Left lung (tissue), 14 donors: ENCODE measurements at places on chromosomes 12 and 14. TPM values are rescaled to one million over a fixed set of nuclear protein-coding genes. Genes with fewer than 3 reads are reported as not detected.
A peak's percentile ranks its signal among the peaks of the same experiment; 100 is the strongest.

GRCh38 chr12:78340406-78340805 lies 509.7 kb downstream of the NAV3 start:
- no peak for DNase-seq

The TRMT5 gene
- polyA plus RNA-seq = 26.2 TPM

The ADAM21 gene
- 0.46 TPM for polyA plus RNA-seq

GRCh38 chr14:25252793-25253192 lies 202.8 kb upstream of the STXBP6 start:
- DNase-seq = no peak

The AGAP2 gene
- polyA plus RNA-seq = 0.57 TPM

- DNase-seq = no peak
Measured at GRCh38 chr14:67941456-67942018, 122.0 kb downstream of the RAD51B start.

GRCh38 chr12:127538316-127538715 lies 728.7 kb upstream of the TMEM132C start:
- no peak for DNase-seq

The CALM1 gene
- polyA plus RNA-seq = 645 TPM

DNA sequence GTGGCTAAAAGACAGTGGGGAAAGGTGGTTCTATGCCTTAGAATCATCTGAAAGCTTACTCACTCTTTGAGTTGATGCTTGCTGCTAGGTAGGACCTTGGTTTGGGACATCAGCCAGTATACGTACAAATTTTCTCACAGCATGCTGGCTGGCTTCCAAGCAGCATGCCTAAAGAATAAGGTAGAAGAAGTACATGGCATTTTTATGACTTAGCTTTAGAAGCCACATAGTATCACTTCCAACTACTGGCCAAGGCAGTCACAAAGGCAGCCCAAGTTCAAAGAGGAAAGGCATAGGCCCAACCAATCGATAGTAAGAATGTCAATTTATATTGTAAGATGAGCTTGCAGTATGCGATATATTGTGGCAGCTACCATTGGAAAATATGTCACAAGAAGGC lies 284.2 kb upstream of the CAND1 start:
- no peak for DNase-seq

DNA sequence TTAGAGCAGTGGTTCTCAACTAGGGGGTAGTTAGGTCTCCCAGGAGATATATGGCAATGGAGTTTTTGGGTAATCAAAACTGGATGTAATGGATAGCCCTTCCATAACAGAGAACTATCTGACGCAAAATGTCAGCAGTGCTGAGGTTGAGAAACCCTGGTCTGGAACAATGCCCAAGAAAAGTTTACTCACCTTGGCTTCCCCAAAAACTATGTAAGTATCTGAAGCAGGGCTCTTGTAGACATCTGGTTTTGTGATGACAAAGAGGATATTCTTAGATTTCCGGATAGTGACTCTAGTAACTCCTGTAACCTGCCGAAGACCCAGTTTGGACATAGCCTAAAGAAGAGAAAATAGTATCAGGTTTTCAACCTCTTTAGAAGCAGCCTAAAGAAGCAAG lies 11.8 kb downstream of the NACA start:
- DNase-seq = no peak

- peak; percentile 17 for DNase-seq
Measured at GRCh38 chr14:105929327-105930081, 403.1 kb downstream of the TMEM121 start.

DNA sequence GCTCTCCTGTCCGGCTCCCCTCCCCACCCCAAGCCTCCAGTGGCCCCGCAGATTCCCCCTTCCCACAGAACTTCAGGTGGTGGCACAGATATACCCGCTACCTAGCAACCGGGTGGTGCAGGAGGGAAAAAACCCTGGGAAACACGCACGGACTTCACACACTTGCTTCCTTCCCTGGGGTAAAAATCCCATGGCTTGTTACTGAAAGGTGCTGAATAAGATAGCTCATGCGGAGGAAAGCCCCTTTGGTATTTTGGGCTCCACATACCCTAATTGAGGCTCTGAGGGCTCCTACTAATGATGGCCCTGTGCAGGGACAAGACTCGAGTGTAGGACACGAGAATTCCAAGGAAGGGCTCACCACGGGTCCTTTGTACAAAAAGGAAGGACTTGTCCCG lies 869 bp upstream of the RIMBP2 start:
- DNase-seq = no peak

The NEUROD4 gene
- not detected for polyA plus RNA-seq

- no peak for DNase-seq
Measured at GRCh38 chr12:88299567-88300101, 157.5 kb downstream of the TMTC3 start.

DNA sequence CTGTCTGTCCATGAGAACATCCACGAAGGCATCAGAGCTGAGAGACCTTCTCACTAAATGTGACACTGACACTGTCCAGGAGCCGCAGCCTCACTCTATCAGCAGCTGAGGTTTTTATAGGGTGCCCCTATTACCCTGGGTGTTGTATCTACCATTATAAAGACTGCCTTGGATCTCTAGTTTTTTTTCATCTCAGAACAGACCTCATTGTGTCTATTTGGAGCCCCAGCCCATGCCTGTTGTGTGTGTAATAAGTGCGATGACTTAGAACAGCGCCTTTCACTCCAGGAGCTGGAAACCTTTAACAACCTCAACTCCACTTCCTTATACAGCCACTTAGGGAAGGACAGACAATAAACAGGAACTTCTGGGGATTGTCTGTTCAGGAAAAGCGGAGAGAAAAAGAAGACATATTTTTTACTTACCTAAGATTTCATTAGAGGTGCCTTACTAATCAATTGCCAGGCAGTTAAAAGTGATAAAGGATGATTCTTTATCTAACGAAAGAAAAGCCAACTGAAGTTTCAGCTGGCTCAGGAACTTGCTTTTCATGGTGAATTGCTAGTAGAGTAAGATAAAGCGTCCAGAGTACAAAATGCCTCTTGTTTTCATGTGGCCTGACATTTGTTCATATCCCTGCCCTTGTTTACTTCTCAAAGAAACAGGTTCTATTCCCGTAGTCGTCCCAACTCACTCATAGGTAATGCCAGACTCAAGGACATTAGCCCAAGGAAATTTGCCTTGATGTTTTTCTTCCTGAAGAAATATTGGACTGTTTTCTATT lies 420.6 kb downstream of the RAD51B start:
- no peak for DNase-seq

The RD3L gene
- 0.13 TPM for polyA plus RNA-seq

DNA sequence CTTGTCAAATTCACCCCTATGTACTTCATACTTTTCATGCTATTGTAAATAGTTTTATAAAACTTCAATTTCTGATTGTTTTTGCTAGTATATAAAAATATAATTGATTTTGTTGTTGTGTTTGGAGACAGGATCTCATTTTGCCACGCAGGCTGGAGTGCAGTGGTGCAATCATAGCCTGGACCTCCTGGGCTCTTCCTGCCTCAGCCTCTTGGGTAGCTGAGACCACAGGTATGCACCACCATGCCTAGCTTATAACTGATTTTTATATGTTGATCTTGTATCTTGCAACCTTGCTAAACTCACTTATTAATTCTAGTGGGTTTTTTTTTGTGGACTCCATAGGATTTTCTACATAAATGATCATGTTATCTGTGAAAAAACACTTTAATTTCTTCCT lies 23.5 kb downstream of the ATP5MC2 start:
- DNase-seq = no peak

DNA sequence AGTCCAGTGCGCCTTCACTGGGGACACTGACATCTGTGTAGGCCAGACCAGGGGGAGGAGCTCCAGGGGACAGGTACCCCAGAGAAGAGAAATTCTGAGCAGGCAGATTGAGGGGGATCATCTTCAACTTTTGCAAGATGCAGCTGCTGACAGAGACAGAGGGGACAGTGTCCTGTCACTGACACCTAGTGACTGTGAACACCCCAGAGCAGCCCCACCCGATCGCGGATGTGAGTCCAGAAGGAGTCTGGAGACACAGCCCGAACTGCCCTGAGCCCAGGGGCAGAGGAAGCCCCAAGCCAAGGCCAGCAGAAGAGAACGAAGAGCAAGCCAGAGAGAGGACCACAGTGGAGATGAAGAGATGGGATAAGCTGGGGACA lies 21.7 kb upstream of the LRTM2 start:
- no peak for DNase-seq

The EML5 gene
- 2.0 TPM for polyA plus RNA-seq

- DNase-seq = no peak
Measured at GRCh38 chr14:95191445-95192199, 34.3 kb upstream of the DICER1 start.

The CCDC60 gene
- polyA plus RNA-seq = 1.8 TPM

DNA sequence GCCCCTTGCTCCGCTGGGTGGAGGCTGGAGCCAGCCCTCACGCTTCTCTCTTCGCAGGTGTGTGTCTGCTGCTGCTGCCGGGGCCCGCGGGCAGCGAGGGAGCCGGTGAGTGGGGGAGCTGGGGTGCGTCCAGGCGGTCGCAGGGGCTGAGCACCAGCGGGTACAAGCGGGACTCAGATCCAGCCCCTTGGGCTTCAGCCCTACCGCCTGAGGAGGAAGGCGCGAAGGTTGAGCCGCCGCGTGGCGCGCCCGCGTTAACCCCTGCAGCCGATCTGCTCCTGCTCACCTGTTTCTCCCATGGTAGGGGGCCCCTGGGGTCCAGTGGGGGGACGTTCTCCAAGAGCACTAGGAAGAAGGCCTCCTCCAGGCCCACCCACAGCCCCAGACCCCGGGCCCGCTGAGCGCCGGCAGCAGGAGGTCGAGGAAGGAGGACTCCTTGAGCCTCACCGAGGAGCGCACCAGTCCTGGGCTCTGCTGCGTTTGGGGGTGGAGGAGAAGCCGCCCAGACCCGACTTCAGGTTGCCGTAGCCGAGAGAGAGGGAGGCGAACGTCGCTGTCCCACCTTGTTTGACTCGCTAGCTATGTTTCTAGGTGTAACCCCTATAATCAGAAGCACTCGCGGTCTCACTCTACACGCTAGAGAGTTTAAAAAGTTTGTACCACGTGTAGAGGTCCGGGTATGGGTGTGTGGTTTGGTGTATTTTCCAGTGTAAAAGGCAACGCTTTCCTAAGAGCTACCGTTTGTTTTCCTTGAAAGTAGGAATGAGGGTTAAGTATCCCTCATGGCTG lies 834 bp downstream of the COCH start:
- DNase-seq = no peak

DNA sequence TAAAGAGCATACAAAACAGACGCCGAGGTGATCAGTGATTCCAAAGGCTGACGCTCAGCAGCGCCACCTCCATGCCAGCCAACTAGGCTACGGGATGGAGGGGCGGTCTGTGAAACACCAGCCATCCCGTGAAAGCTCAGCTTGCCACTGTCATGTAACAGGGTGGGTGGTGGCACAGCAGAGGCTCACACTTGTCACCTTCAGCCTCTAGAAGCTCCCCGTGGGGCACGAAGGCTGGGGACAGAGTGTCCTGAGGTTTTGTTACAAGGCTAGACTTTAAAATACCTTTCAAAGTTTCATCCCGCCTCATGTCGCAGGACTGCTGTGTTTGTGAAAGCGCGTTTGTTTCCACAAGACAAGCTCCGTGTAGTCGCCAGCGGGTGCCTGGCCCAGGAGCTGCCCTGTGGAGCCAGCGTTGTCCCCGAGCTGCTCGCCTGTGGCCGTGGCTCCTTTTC lies 20.7 kb downstream of the XRCC3 start:
- DNase-seq = no peak

- no peak for DNase-seq
Measured at GRCh38 chr12:111419784-111420183, 14.1 kb downstream of the SH2B3 start.

GRCh38 chr12:48084841-48085460 lies 20.9 kb downstream of the SENP1 start:
- DNase-seq = no peak

DNA sequence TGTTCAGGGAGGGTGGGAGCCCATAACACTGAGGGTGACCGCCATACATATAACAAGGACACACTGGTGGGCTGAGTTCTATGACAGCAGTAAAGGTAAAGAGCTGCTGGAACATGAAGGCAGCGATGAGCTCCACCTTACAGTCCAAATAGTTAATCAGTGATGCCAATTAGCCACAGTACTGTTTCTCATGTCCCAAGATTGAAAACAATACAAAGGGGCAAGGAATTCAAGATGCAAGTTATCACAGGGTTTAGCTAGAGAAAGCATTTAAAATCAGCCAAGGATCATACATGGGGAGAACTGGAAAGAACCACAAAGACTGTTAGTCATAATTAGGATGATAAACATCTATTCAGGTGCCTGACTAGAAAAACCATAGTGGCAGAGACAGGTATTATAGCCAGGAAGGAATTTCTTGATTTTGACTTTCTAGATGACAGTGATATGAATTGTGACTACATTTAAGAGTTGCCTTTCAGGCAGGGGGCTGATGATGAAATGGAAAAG lies 221.2 kb downstream of the SLC2A13 start:
- DNase-seq = no peak

- no peak for DNase-seq
Measured at GRCh38 chr12:24954261-24954660, 5.4 kb upstream of the BCAT1 start.

GRCh38 chr12:118164798-118165486 lies 29.0 kb downstream of the PEBP1 start:
- DNase-seq = no peak

DNA sequence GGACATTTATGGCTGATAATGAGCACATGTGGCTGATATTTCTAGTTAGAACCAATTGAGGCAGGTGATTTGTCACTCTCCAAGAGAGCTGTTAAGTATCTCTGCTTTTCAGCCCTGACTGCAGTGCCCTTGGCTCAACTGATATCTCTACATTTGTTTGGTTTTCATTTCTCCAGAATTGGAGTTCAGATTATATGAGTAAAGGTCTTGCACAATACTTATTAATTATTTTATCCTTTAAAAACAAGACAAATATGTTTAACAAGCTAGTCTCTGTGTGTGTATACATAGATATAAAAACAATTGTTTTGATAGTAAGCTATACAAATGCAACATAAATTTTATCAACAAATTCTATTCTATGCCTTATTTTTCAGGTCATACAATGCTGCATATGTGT lies 105.2 kb downstream of the BRMS1L start:
- no peak for DNase-seq

DNA sequence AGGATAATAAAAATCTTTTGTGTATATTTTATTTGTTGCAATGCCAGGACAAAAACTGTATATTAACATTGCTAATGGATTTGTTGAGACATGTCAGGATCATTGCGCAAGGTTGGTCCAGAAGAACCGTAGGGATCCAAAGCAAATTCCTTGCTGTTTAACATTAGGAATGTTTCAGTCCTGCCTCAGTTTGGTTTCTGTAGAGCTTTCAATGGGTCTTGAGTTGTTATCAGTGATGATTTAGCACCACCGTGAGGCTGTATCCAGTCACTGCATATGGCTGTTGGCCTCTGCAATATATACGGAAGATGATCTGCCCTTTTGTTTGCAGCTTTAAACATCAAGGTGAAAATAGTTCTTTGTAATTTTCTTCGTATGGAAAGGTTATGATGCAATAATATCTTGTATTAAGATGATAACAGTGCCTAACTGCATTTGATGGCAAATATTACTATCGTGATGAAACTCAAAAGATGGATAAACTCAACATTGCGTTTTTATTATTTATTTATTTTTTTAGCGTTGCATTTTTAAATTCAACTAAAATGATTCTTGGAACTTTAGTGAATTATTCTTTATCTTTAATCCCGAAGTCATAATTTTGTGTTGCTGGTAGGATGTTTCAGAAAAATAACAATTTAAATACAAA lies 231.2 kb downstream of the AKAP6 start:
- DNase-seq = peak; percentile 68

The CMKLR1 gene
- polyA plus RNA-seq = 13.1 TPM

- no peak for DNase-seq
Measured at GRCh38 chr12:18895946-18896345, 158.0 kb downstream of the CAPZA3 start.
